ENCODE measurements at places on chromosomes 5 and 9.

DNA sequence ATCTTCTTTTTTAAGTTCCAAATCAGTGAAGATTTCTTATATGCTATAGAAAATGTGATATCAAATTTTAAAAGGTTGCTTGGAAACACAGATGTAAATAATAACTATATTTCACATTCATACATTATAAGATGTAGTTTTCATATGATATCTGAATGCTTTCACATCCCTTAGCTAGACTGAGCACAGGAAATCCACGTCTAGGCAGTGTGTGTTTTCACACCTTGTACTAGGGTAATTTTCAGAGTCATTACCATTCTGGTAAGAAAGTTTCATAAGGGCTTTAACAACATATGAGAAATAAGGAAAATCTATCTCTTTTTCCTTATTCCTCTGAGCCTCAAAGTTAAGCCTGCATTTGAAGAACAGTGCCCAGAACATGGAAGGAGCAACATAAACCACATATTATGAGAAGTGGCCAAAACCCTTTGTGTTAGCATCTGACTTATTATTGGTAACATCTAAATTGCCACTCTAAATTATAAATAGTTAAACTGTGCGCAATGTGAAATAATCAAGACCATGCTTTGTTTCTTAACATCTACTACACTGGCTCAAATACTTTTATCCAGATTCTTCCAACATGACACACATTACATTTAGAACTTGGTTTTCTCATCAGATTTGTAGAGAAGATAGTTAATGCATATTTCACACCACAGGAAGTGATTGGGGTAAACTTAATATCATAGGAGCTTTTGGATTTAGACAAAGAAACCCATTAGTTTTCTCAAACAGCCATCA, 113.3 kb downstream of the PPP2R2B start:
- no peak for DNase-seq

DNA sequence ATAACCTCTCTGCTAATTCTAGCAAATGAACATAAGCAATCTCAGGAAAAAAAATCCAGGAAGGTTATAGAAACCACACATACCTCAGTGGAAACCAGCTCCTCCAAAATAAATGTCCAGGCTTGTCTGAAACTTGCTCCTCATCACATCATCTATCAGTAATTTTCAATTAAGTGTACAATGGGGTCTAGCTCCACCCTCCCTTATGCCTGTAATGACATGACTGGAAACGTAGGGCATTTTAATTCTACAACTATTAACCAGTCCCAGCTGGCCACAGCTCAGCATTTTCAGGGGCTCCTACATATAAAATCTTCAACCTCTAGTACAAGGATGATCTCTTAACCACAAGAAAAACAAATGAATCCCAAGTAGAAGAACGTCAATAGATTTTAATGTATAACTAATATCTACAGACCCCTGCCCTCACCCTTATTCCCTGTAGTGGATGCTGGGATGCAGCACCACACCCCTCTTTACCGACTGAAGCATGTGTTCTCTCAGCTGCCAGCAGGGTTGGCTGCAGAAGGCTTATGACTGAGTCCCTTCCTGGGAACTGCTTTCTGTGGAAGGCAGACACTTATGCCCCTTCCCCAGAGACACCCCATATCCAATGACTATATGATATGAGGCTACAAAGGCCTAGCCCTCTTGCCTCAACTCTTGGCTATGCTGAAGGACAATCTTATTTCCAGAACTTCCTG, 6.8 kb downstream of the TSSK1B start:
- DNase-seq: no peak

DNA sequence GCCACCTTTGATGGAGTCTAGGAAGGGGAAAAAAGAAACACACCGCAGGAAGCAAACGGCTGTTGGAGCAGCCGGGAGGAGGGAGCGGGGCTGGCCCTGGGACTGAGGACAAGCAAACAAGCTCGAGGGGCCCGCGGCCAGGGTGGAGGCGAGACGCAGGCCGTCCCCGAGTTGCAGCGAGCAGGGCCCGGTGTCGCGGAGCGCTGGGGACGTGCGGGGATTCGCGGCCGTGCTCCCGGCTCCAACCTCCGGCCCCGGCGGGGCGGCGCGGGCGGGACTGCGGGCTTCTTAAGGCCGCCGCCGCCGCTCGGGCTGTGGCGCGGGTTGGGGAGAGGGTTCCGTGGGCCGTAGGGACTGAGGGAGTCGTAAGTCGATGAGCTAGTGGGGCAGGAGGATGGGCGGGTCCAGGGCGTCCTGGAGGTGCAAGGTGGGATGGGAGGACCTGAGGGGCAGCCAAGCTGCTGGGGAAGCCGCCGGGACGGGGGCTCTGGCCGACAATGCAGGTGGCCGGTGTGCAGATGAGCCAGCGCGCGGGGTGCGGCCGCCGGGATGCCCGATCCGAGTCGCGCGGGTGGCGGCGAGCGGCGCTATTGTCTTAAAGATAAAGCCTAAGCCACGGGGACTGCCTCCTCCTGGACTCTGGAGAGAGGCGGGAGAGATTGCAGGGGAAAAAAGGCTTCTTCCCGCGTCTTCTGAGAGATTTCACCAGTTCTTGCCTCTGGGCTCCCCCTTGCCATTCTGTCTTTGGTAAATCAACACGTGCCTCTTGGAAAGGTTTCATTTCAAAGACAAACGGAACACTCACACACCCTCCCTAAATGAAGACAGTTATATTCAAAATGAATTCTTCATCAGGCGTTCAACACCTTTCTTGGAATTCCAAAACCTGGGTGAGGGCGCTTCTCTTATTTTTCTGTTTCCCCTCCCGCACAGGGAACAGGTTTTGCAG, 1.6 kb upstream of the HAPLN1 start:
- no peak for DNase-seq

GRCh38 chr5:73638344-73639095, 12.5 kb downstream of the ARHGEF28 start:
- DNase-seq: no peak

DNA sequence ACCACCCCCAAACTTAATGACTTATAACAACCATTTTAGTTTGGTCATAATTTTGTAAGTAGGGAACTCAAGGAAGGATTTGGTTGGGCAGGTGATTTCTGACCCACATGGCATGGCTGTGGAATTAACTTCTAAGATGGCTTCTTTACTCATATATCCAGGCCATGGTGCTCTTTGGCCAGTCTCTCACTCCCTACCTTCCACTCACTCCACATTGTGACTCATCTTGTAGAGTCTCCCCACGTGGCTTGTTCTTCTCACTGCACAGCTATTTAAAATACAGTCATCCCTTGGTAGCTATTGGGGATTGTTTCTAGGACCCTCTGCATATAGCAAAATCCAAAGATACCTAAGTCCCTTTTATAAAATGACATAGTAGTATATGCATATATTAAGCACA, 76.6 kb upstream of the MAST4 start:
- no peak for DNase-seq

GRCh38 chr5:123412206-123412605, 11.0 kb downstream of the CEP120 start:
- no peak for DNase-seq

DNA sequence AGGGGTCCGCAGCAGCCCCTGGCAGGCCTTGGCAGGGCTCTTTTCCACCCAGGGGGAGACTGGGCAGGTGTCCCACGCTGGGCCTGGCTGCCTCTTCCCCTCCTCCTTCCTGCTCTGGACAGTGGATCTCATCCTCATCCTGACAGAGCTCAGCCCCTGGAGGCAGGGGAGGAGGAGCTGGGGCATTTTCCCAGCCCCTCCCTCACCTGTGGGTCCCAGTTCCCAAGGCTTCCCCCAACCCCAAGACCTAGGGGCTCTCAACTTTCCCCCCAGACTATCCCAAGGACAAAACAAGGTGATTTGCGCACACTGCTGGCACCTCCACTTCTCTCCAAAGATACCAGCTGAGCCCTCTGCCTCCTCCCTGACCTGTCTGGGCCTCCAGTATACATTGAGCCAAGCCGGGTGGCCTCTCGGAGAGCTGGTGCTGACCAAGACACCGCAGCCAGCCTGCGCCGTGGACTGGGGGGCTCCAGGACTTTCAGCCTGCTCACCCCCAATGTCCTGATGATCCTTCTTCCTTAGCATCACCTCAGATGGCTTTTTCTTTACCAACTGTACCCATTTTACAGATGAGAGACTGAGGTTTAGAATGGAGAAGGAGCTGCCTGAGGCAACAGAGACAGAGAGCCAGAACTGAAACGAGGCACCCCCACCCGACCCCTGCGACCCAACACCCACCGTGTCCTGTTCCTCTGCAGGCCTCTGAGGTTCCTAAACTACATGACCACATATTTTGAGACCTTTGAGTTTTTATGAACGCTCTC, 126.6 kb downstream of the BARX1 start:
- DNase-seq: no peak

DNA sequence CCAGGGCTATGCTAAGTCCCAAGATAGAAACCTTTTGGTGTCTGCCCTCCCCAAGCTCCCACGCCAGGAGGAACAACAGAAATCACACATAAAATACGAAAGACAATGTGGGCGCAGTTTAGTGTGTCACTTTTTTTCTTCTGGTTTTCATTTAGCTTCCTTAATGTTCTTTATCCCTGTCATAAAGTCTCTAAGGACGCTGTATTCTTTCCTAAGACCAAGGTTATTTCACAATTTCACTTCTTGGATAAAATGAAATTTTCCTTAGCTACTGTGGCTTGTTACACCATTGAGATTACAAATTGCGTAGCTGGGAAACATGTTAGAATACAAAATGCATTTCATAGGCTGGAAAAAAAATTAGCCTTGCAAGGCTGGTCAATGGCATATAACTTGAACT, 85.4 kb downstream of the GLIS3 start:
- no peak for DNase-seq
